ENCODE measurements at places on chromosomes 1 and 21.

DNA sequence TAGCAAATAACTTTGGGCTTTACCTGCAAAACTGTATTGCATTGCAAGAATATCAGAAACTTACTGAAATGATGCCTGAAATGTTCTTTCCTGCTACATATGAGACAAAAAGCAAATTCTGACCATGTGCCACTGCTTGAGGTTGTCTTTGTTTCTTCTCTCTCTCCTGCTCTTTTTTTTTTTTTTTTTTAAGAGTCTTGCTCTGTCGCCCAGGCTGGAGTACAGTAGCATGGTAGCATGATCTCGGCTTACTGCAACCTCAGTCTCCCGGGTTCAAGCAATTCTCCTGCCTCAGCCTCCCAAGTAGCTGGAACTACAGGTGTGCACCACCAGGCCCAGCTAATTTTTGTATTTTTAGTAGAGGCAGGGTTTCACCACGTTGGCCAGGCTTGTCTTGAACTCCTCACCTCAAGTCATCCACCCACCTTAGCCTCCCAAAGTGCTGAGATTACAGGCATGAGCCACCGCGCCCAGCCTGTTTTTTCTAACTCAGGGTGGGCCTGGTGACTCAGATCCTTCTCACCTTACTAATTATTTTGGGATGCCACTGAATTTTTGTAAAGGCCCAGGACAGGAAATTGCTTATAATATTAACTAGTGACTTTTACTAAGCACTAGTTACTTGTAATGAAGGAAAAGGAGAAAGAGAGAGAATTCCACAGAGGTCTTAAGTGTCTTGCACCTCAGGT is 35.9 kb downstream of the DNASE2B start:
- no peak for DNase-seq

- DNase-seq: no peak
Measured at GRCh38 chr1:200561856-200562214, 58.7 kb downstream of the KIF14 start.

- DNase-seq: no peak
Measured at GRCh38 chr1:90614872-90615271, 102.2 kb downstream of the BARHL2 start.

- no peak for DNase-seq
Measured at GRCh38 chr1:89705901-89706699, 73.2 kb downstream of the LRRC8C start.

GRCh38 chr1:240820816-240821215 is 208.9 kb upstream of the GREM2 start:
- no peak for DNase-seq

DNA sequence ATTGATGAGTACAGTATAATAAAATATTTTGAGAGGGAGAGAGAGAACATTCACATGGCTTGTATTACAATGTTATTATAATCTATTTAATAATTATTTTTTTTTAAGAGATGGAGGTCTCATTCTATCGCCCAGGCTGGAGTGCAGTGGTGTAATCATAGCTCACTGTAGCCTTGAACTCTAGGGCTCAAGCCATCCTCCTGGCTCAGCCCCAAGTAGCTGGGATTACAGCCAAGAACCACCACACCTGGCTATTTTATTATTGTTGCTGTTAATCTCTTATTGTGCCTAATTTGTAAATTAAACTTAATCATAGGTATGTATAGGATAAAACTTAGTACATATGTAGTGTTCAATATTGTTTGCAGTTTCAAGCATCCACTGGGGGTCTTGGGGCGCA is 57.8 kb downstream of the HS2ST1 start:
- no peak for DNase-seq

DNA sequence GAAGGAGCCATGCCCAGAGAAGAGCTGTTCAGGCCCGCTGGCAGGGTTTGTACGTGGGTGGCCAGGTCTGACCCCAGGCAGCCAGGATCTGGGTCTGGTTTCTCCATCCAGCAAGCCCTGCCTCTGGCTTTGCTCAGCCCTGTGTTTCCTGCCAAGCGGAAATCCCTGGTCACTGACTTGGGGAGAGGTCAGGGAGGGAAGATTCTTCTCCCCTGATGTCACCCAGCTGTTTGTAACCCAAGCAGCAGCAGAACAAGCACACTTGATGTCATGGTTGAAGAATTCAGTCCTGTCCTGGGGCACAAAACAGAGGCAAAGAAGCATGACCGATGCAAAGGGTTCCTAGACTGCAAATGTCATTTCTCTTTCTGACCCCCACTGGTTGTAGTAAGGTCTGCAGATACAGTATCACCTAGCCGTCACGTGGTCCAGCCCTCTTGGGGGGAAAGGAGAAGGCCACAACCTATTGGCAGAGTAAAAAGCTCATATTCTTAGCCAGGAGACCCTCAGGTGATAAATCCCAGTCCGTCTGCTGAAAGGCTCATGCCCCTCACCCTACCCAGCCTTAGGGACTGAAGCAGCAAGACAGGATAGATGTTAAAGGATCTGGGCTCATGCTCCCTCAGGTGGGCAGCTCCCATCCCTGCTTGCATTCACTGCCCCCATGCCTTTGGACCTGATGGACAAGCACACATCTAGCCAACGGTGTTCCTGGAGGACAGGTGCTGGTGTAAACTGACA is 120.9 kb downstream of the SYT2 start:
- peak; percentile 94 for DNase-seq

- no peak for DNase-seq
Measured at GRCh38 chr1:33296082-33296458, 24.8 kb downstream of the A3GALT2 start.

- no peak for DNase-seq
Measured at GRCh38 chr1:198500096-198500495, 40.4 kb downstream of the ATP6V1G3 start.

Measured in kidney glomerular epithelial cell (primary cell).